Stimulated activated CD8-positive, alpha-beta memory T cell treated with anti-CD3 and anti-CD28 coated beads, Interleukin-15, amount 100 ng/mL, for 48 hours (primary cell): ENCODE measurements at places on chromosomes 4 and X.

DNA sequence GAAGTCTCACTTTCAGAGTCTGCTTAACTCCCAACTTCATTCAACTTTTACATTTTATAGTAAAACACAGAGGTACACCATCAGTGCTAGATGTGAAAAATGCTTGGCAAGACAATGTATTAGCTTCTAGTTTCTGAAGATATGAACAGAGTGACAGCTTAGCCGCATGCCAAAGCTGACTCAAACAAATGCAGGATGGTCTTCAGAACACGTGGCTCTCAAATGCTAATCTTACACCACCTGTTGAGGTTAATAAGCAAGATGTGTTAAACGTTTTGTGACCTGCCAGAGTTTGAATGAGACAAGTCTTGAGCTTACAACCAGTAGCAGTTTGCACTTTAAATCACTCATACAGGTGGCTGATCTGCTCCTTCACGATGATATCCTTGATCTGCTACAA, 18.9 kb upstream of the GPM6B start:
- no peak for DNase-seq

DNA sequence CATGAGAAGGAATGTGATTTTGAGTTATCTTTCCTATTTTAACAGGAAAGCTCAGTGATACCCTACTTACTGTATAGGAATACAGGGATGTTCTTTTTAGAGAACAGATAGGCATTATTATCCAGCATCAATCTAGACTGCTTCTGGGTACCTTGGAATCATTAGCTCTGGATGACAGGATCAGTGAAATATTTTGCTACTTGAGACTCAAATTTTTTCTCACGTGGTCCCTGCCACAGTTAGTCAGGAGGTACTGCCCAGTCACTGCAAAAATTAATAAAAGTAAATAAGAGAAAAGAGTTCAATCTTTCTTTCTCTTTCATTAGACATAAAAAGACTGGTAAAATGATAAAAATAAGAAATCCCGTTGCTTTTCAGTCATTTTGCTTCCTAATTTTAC, 5.5 kb downstream of the ZNF827 start:
- DNase-seq = no peak

GRCh38 chr4:71338846-71339593, at the start of gene SLC4A4:
Gene SLC4A4, plus strand, starts transcription at chr4:71339020.
- DNase-seq = no peak

DNA sequence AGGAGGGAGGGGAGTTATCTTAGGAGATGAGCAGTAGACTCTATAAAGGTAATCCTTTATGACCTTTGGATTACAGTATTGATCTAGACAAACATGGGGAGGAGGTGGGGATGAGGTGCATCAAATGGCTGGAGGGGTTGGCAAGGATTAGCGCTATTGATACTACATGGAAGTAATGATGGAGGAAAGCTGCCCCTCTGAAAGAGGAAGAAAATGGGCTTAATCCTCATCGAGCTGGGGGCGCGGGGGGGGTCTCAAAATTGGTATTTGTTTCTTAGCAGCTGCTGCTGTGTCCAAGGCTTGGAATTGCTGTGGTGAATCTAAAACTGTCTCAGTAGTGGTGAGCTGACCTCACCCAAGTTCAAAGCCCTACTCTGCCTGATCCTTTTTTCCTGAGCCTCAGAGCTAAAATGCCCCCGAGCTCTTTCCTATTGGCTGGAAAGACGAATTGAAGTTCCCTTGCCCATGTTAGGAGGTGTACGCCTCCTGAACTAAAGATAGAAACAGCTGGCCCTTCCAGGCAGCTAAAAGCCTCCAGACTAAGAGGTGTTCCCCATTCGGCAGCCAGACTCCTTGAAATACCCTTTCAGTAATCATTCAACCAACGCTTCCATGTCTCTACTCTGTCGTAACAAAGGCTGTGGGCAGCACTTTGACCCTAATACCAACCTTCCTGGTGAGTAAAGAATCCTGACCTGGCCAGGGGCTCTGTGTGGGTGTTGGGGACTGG, at the start of gene ITGB1BP2:
Gene ITGB1BP2 (plus strand): TSS at position 556 of the 730 bp plus-strand sequence. CDS start 57 bp downstream, at position 613.
- DNase-seq = no peak

DNA sequence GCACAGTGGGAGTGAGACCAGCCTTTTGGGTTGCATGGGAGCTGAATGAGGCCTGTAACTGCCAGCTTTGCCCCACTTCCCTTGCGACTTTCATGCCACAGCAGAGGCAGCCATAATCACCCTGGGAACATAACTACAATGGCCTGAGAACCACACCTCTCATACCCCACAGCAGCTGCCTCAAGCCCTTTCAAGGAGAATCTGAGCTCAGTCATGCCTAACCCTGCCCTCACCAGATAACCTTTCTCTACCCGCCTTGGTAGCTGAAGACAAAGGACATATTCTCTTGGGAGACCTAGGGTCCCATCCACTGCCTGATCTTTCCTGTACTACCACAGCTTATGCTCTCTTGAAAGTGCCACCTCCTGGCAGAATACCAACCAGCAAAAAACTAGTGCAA, 599.9 kb upstream of the IGFBP7 start:
- DNase-seq = no peak

DNA sequence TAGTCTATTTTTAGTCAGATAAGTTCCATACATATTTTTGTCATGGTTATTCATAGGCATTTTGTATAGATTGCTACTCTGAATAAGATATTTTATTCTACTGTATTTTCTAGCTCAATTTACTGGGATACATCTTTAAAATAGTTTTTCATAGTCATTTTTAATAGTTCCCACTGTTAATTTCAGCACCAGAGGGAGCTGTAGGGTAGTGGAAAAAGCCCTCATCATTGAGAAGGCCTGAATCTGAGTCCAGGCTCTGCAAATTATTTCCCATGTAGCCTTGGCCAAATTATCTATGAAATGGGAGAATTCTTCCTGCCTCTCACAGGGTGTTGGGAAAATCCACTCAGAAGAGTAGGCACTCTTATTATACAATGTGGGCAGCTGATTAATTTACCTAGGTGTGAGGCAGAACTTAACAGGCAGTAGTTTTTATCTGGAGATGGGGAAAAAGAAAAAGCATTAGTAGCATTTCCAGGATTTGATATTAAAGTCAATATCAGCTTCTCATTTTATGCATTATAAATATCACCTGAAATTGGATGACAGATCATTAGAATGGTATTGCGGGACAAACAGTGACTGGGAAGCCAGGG, 102.9 kb upstream of the PAQR3 start:
- no peak for DNase-seq

DNA sequence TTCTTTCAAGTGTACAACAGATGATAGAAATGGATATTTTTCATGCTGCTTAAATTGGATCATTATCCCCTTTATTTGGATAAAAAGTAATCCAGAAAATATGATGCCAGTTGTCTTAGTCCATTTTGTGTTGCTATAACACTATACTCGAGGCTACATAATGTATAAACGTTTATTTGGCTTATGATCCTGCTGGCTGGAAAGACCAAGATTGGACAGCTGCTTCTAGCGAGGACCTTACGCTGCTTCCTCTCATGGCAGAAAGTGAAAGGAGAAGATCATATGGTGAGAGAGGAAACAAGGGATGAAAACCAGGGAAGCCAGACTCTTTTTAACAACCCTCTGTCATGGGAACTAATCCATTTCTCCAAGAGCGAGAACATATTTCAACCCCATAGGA, 102.7 kb downstream of the TRAM1L1 start:
- no peak for DNase-seq

- no peak for DNase-seq
Measured at GRCh38 chr4:178693816-178694215, 1251.6 kb upstream of the AGA start.

DNA sequence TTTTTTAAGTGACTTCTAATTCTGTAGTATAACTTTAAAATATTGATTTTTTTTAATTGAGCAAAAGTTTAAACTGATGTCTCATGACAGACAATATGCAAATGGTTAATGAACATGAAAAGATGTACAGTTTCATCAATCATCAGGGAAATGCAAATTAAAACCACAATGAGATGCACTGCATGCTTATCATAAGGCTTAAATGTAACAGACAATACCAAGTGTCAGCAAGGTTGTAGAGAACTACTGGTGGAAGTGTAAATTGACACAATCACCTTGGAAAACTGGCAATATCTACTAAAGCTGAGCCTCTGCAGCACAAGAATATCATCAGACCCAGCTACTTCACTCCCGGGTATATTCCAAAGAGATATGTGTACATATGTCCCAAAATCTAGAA, 70.2 kb upstream of the DAPP1 start:
- no peak for DNase-seq

- no peak for DNase-seq
Measured at GRCh38 chrX:19791562-19791961, 95.8 kb downstream of the SH3KBP1 start.

DNA sequence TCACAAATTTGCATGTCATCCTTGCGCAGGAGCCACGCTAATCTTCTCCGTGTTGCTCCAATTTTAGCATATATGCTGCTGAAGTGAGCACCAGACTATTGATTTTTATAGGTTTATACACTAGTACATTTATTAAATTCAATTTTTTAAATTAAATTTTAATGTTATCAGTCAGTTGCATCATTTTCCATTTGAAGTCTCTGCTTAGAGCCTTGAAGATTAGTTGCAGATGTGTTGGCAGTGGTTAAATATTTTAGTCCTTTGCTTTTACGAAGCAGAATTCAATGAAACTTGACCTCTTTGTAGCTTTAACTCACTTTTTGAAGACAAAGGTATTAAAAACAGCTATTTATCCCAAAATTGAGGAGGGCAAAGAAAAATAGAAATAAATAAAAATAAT, 16.5 kb downstream of the TRAPPC11 start:
- no peak for DNase-seq

- peak; percentile 1 for DNase-seq
Measured at GRCh38 chr4:4693258-4693657, 151.4 kb upstream of the STX18 start.

DNA sequence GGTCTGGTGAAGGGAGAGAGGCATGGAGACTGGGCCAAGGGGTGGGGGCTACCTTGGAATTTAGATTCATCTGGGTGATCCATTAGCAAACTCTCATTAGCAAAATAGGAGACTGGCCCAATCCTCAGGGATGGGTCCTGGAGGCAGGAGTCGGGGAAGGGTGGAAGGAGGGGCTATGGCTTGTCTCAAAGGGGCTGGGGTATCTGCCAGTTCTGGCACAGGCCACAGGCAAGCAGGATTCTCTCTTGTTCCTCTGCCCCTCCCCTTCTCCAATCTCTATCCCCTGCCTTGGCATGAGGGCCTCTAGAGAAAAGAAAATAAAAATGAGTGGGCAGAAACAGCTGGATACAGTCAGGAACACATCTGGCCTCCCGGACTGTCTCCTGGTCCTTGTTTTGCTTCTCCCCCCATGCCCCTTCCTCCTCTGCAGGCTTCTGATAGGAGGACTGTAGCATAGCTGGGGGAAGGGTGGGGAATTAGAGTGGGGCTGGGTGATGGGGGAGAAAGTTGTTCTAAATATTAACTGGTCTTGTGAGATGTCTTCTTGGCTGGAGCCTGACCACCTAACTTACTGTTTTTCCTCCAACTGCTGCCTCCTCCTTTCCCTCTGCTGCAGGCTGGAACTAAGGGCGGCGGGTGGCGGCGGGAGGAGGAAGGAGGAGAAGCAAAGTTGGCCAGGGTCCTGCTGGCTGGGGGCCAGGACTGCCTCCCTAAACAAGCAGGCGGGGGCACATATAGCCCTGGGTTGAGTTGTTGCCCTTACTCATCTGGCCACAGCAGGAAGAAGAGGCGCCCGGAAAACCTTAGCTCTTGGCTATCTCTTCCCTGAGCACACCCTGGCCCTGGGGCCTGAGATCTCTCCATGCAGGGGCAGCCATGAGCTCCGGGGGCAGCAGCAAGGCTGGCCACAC, 53.3 kb upstream of the LAS1L start:
- no peak for DNase-seq

- no peak for DNase-seq
Measured at GRCh38 chr4:143391895-143392294, 55.2 kb downstream of the GAB1 start.

GRCh38 chrX:74119016-74119910, 184.7 kb upstream of the ZCCHC13 start:
- no peak for DNase-seq

GRCh38 chr4:114752391-114753165, 154.0 kb downstream of the UGT8 start:
- no peak for DNase-seq

DNA sequence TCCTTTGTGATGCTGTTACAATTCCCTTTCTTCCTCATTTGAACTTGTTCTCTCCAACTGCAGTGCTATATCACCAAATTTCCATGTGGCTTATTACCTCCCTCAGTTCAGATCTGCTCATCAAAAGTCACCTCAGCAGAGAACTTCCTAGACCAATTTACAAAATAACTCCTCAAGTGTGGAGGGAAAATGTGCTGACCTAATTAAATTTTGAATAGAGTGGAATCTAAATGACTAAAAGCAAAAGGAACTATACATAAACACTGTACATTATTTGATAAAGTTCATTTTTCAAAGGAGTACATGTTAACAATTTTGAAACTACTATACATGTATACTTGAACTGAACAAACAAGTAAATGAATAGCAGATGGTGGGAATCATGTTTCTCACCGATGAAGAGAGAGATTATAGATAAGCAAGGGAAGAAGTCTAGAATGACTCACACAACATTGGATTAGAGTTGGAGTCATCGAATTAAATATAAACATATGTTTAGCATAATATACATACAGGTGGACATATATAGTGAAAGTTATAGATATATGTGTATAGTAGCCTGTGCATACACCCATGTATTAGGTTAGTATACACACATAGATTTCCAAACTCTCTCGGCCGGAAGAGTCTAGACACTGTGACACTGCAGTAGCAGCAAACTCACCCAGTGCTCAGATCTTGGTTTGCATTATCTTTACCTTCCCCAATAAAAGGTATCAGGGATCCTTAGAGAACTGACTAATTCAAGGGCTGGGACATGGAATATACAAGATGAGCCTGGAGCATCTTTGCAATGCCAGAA, 318.7 kb downstream of the PCDH18 start:
- no peak for DNase-seq

- no peak for DNase-seq
Measured at GRCh38 chrX:101370888-101371504, 15.0 kb downstream of the BTK start.

GRCh38 chr4:186037692-186038658, 31.0 kb upstream of the TLR3 start:
- DNase-seq = no peak

- no peak for DNase-seq
Measured at GRCh38 chr4:74969507-74970474, 36.9 kb downstream of the PARM1 start.

DNA sequence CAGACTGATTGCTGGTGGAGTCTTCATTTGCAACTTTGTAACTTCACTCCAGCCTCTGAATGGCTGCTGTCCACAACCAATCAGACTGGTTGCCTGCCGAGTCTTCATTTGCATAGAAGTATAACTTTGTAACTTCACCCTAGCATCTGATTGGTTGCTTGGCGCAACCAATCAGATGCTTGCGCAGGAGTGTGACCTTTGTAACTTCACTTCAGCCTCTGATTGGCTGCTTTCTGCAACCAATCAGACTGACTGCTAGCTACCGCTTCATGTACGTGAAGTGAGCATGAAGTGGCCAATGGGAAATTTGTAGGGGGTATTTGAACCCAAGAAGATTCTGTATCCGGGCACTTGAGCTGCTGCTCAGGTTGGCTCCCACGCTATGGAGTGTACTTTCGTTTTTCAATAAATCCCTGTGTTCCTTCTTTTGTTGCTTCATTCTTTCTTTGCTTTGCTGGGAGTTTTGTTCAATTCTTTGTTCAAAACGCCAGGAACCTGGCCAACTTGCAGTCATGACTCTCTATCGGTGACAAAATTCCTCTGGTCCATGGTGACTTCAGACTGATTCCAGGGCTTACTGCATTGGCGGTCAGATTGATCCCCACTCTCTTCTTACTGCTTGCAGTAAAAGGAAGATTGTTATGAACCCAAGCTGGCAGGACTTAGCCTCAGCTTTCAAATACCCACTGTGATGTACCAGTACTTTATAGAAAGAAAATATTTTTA, 46.4 kb upstream of the FGG start:
- no peak for DNase-seq

- DNase-seq = no peak
Measured at GRCh38 chr4:179692222-179692621, 2250.0 kb upstream of the AGA start.
